ENCODE measurements at places on chromosomes 13 and 19.

DNA sequence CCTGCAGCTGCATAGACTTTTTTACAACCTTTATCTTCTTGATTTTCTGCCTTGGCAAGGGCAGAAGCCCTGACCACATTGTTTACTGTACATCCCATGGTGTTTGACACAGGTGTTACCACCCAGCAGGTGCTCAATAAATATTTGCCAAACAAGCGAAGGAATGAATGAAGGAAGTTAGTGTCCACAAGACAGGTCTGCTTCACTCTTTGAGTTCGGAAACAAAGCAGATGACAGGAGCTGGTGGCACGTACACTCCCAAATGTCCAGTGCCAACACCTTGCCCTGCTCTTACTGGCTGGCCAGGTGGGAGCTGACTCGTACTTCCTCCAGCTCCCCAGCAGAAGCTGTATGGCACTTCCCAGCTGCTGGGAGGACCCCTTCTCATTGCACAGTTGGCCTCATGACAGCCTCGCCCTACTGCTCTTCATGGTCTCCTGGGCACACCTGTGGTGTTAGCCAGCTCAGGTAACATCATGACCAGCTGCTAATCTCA lies 22.0 kb upstream of the MUC16 start:
- no peak for DNase-seq

DNA sequence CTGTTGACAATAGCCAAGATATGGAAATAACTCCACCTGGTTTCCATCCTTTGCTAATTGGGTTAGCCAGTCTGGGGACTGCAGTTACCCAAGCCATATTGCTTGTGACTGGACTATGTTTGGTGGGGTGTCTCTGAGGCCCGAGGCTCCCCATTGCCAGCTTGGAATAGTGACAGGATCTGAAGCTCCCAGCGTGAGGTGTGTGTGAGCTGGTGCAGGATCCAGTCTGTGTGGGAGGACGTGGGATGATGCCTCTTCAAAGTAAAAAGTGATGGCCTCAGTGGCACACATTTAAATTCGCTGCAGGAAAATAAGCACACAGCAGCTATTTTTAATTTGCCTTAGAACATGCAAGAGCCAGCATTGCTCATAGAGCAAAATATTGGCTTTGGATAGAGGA lies 75.0 kb downstream of the TEX26 start:
- no peak for DNase-seq

- DNase-seq: no peak
Measured at GRCh38 chr19:16014923-16015804, 61.1 kb upstream of the TPM4 start.

- no peak for DNase-seq
Measured at GRCh38 chr13:74645586-74645985, 511.4 kb upstream of the KLF12 start.

DNA sequence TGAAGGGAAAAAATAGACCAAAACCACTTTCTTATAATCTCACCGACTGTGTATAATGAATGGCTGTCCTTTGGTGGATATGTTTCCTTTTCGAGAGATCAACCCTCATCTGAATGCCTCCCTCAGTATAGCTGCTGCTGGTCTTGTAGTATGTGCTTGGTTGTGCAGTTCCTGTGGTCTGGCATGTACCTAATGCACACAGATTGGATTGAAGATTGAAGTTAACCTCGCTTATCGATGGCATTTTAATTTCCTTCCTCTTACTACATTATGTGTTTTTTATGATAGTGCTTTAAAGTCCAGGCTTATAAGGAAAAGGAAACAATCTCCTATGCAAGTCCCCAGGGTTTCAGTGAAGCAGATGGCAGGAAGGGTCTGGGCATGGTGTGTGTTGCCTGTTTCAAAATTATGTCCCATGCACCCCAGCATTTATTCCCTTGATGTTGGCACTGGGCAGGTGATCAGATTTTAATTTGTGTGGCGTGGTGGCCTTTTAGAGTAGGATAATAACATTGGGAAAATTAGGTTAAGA lies 334.1 kb downstream of the SHISA2 start:
- no peak for DNase-seq

- no peak for DNase-seq
Measured at GRCh38 chr13:40141859-40142555, 486.5 kb downstream of the COG6 start.

- DNase-seq: no peak
Measured at GRCh38 chr19:30675086-30675485, 302.9 kb downstream of the ZNF536 start.

- DNase-seq: no peak
Measured at GRCh38 chr19:57083711-57084110, 36.1 kb upstream of the USP29 start.

DNA sequence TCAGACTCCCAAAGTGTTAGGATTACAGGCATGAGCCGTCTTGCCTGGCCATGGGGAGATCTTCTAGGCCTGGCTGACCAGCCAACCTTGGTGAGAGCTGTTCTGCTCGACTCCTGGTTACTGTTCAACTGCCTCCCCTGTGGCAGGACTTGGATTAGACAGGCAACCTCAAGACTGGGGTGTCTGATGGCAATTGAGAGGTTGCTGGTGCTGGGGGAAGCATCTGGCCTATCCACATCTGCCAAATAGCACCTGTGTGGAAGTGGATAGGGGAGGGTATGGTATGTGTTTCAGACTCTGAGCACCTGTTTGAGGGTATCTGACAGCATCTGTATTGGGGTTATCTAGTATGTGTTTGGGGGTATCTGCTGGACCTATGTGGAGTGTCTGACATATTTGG lies 44.7 kb downstream of the ARHGEF18 start:
- DNase-seq: no peak
